ENCODE measurements at places on chromosomes 4 and X.

DNA sequence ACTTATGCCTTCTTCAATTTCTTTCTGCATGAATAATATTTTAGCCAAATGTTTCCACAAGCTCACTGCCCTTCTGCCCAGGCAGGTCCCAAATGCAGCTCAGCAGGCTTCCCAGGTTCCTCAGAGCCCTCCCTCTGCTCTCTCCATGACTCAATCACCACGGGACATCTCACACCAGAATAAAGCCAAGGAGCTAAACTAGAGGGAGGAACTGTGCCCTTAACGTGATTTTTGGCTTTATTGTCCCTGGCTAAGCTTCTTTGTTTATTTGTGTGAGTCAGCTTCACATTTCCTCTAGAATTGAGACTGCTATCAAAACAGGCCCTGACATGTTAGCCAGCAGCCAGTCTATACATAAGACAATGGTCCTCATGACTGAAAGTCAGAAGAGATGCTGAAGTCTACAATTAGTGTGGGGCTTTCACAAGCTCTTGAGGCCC lies 186.4 kb upstream of the GALNT7 start:
- no peaks in the 10 kb centered on the region for H3K36me3 ChIP-seq
- no peak for DNase-seq
- H3K4me1 ChIP-seq, result no peaks in the 10 kb centered on the region
- no peak overlapping the region for H3K27ac ChIP-seq

DNA sequence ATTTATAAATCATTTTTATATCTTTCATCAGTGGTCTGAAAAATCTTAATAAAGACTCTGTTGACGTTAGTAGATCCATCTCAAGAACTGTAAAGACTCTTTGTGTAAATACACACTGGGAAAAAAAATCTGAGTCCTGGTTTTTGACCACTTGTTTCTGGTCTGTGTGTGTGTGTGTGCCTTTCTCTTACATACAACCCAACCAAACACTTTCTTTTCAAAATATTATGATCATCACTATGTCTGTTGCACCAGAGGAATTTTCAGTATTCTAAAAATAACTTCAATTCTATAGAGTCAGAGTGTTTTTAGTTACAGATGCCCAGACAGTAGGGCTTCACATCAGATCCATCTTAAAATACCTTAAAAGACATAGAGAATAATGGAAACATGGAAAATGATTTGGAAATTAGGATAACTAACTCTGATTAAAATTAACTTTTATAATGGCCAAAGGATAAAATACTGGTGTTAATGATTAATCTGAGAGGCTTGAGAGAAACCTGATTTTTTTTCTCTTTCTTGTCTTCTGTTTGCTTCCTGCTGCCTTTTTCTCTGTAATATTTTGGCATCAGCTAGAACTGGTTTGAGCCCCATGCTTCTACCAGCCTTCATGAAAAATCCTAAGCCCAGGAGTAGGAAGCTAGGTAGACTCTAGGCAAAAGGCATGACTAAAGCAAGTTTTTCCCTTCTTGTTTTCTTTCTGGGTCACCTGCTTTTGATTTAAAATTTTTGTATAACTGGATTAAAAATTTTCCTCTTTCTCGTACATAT lies 99.7 kb downstream of the ATXN3L start:
- H3K27me3 ChIP-seq, result no peaks in the 10 kb centered on the region
- no peaks in the 10 kb centered on the region for H3K4me1 ChIP-seq
- H3K4me3 ChIP-seq, result no peak overlapping the region
- H3K36me3 ChIP-seq, result no peaks in the 10 kb centered on the region
- no peak overlapping the region for H3K27ac ChIP-seq

- no peak for DNase-seq
- no peak overlapping the region for H3K27ac ChIP-seq
- no peaks in the 10 kb centered on the region for H3K36me3 ChIP-seq
These were observed 51.8 kb downstream of the TMEM131L start for GRCh38 chr4:153518001-153518400.

- no peaks in the 10 kb centered on the region for H3K4me1 ChIP-seq
- no peak overlapping the region for H3K4me3 ChIP-seq
- no peaks in the 10 kb centered on the region for H3K36me3 ChIP-seq
- peaks cover 45% of the 10 kb centered on the region for H3K27me3 ChIP-seq
These were observed 68.2 kb upstream of the TMEM33 start for GRCh38 chr4:41866799-41867677.

DNA sequence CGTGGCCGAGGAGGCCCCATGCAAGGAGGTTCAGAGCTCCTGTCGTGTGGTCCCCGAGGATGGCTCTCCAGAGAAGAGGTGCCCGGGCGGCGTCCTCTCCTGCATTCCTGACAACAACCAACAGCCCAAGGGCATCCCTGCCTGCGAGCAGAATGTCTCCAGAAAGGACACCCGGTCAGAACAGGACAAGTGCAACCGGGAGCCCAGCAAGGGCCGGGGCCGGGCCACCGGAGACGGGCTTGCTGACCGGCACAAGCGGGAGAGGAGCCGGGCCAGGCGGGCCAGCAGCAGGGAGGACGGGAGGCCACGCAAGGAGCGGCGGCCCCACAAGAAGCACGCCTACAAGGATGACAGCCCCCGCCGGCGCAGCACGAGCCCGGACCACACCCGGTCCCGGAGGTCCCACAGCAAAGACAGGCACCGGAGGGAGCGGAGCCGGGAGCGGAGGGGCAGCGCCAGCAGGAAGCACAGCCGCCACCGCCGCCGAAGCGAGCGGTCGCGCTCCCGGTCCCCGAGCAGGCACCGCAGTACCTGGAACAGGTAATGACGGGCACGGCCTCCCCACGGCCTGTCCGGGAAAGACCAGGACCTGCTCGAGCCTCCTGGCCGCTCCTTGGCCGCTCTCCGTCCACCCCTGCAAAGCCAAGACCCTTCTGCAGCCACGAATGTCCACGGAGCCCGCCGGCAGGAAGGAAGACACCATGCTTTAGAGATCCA lies 9.8 kb downstream of the AKAP17A start:
- no peak for DNase-seq
- H3K4me1 ChIP-seq, result no peaks in the 10 kb centered on the region
- H3K4me3 ChIP-seq, result no peak overlapping the region
- H3K27me3 ChIP-seq, result no peaks in the 10 kb centered on the region
- peaks cover 62% of the 10 kb centered on the region for H3K36me3 ChIP-seq
- H3K27ac ChIP-seq, result no peak overlapping the region

GRCh38 chr4:7673121-7673520 lies 238.4 kb upstream of the PSAPL1 start:
- no peaks in the 10 kb centered on the region for H3K4me1 ChIP-seq
- no peak overlapping the region for H3K27ac ChIP-seq
- H3K4me3 ChIP-seq, result no peak overlapping the region
- no peaks in the 10 kb centered on the region for H3K27me3 ChIP-seq
- DNase-seq, result no peak

DNA sequence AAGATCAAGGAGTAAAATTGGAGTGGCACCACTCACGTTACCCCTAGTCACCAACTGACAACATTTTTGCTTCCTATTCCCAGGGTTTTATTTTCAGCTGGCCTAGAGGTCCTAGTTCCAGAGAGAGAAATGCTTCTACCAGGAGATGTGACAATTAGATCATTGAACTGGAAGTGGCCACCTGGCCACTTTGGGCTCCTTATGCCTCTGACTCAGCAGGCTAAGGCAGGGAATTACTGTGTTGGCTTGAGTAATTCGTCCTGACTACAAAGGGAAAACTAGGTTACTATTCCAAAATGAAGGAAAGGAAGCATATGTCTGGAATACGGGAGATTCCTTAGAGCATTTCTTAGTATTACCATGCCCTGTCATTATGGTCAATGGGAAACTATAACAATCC lies 831.6 kb upstream of the NDST4 start:
- no peak overlapping the region for H3K27ac ChIP-seq
- no peak overlapping the region for H3K4me3 ChIP-seq
- DNase-seq, result no peak
- H3K36me3 ChIP-seq, result no peaks in the 10 kb centered on the region

DNA sequence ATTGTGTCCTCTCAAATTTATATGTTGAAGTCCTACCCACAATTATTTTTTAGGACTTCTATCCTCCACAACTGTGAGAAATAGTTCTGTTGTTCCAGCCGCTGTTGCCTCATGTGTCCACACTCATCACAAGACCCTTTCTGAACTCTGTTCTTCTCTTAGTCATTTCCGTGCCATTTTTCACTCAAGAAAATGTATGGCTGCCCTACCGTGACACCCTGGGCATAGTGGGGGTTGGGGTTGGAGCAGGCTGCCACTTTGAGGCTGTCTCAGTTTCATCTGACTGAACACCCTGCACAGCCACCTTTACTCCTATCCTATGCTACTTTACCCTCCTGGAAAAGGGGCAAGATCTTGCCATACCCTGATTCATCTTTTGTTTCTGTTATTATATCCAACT lies 319.1 kb downstream of the TENM3 start:
- no peak overlapping the region for H3K4me3 ChIP-seq
- H3K27ac ChIP-seq, result no peak overlapping the region
- no peaks in the 10 kb centered on the region for H3K4me1 ChIP-seq
- no peaks in the 10 kb centered on the region for H3K27me3 ChIP-seq
- DNase-seq, result no peak
- no peaks in the 10 kb centered on the region for H3K36me3 ChIP-seq

- no peaks in the 10 kb centered on the region for H3K36me3 ChIP-seq
- no peak for DNase-seq
- no peaks in the 10 kb centered on the region for H3K27me3 ChIP-seq
- no peak overlapping the region for H3K27ac ChIP-seq
- H3K4me3 ChIP-seq, result no peak overlapping the region
These were observed 314.5 kb upstream of the RASGEF1B start for GRCh38 chr4:81786063-81786763.

DNA sequence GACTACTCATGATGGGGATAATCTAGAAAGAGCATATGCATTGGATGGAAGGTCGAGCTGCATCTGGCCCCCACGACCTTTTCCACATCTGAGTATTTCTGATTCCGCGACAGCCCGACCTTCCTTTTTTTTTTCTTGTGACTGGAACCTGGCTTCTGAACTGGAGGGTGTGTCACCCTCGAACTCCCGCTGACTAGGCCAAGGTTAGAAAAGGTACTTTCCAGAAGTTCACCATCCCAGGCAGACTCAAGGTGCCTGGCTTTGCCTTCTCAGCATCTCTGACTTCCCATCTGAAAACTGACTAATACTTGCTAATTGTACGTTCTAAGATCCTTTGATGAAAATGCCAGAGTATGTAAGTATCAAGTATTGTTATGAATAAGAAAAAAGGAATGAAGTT lies 49.3 kb upstream of the CD40LG start:
- H3K36me3 ChIP-seq, result no peaks in the 10 kb centered on the region
- H3K27me3 ChIP-seq, result no peaks in the 10 kb centered on the region
- H3K4me3 ChIP-seq, result no peak overlapping the region
- no peaks in the 10 kb centered on the region for H3K4me1 ChIP-seq

DNA sequence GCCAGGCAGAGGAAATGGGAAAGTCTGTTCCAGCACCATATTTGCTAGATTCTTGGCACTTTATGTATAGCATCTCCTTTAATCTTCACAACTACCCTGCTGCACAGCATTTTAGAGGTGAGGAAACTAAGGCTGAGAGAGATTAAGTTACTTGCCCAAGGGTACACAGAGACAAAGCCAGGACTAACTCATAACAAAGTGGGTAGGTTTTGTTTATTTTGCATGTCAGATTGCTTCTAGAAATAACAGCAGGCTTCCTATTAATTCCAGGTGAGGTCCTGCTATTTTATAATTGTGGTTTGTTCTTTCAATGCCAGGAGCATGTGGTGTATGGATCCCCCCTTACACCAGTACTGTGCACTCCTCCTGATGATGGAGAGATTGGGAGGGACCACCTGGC lies 15.0 kb downstream of the TCEANC start:
- no peak overlapping the region for H3K4me3 ChIP-seq
- H3K4me1 ChIP-seq, result no peaks in the 10 kb centered on the region
- no peak for DNase-seq

- no peak overlapping the region for H3K4me3 ChIP-seq
- H3K4me1 ChIP-seq, result peaks cover 8% of the 10 kb centered on the region
- no peaks in the 10 kb centered on the region for H3K36me3 ChIP-seq
- no peak for DNase-seq
These were observed 1.4 kb upstream of the FNIP2 start for GRCh38 chr4:158767451-158767850.

GRCh38 chr4:55444827-55445226 lies 49.1 kb downstream of the TMEM165 start:
- DNase-seq, result no peak
- no peak overlapping the region for H3K27ac ChIP-seq
- H3K36me3 ChIP-seq, result peaks cover 16% of the 10 kb centered on the region
- no peaks in the 10 kb centered on the region for H3K27me3 ChIP-seq

- peak overlapping the region; percentile 49 for H3K27ac ChIP-seq
- H3K27me3 ChIP-seq, result no peaks in the 10 kb centered on the region
- DNase-seq, result no peak
- no peaks in the 10 kb centered on the region for H3K36me3 ChIP-seq
- peaks cover 5% of the 10 kb centered on the region for H3K4me1 ChIP-seq
- no peak overlapping the region for H3K4me3 ChIP-seq
These were observed 42.4 kb downstream of the FNIP2 start for GRCh38 chr4:158811216-158811540.

DNA sequence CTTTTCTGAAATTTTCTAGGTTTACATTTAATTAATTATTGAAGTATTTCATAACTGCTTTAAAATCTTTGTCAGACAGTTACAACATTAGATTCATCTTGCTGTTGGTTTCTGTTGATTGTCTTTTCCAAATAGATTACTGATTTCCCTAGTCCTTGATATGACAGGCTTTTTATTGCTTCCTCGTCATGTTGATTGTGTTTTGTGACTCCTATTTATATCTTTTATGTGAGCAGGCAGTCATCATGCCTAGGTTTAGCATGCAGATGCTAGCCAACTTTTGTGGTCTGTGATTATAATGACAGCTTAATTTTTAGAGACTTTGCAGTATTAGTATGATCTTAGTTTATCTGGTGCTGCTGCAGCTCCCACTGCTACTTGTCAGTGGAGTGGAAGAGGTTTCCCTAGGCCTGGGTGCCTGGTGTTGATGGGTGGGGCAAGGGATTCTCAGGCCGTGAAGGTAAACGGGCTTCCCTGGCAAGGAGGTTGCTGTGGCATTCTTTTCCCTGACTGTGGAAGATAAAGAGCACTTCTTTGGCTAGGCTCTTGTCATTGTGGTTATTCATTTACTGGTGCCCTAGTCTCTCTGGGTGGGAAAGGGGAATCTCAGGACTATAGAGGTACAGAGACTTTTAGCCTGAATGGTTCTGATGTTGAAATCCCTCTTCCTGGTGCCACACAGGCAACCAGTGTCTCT lies 65.7 kb downstream of the SERPINA7 start:
- H3K27ac ChIP-seq, result no peak overlapping the region
- no peak overlapping the region for H3K4me3 ChIP-seq
- H3K4me1 ChIP-seq, result no peaks in the 10 kb centered on the region
- no peak for DNase-seq

GRCh38 chrX:72094894-72095293 lies 36.8 kb downstream of the RTL5 start:
- no peak overlapping the region for H3K27ac ChIP-seq
- H3K36me3 ChIP-seq, result no peaks in the 10 kb centered on the region
- DNase-seq, result no peak
- H3K27me3 ChIP-seq, result no peaks in the 10 kb centered on the region

GRCh38 chr4:10184041-10184440 lies 67.4 kb upstream of the WDR1 start:
- no peak for DNase-seq
- no peaks in the 10 kb centered on the region for H3K27me3 ChIP-seq
- H3K36me3 ChIP-seq, result no peaks in the 10 kb centered on the region

- H3K4me3 ChIP-seq, result no peak overlapping the region
- no peaks in the 10 kb centered on the region for H3K4me1 ChIP-seq
- no peak overlapping the region for H3K27ac ChIP-seq
- H3K36me3 ChIP-seq, result no peaks in the 10 kb centered on the region
- no peaks in the 10 kb centered on the region for H3K27me3 ChIP-seq
These were observed 77.9 kb downstream of the FAT4 start for GRCh38 chr4:125392694-125393093.

GRCh38 chr4:98055800-98056501 lies 87.3 kb downstream of the STPG2 start:
- H3K4me3 ChIP-seq, result no peak overlapping the region
- DNase-seq, result no peak
- no peaks in the 10 kb centered on the region for H3K4me1 ChIP-seq
- H3K27me3 ChIP-seq, result no peaks in the 10 kb centered on the region

Data from thymus (tissue), 14 donors.